ENCODE measurements at places on chromosomes 5 and 9.

- no peak for DNase-seq
Measured at GRCh38 chr5:35417040-35417439, 186.8 kb upstream of the PRLR start.

GRCh38 chr5:137833463-137833862, 34.2 kb upstream of the MYOT start:
- DNase-seq: no peak

DNA sequence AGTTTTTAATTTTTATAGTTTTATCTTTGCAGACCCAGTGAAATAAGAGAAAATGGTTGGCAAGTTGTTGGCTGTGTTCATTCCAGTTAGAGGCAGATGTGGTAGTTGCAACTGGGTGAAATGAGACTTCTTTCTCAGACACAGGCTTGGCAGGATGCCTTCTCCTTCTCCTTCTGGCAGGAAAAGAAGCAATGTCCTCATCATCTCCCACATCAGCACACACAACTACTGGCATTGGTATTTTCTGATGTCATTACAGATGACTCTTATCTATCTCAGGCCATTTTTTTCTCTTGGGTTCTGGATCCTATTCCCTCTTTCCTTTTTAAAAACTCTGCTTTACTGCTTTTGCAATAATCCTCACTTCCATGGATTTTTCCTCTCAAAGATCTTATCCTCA, 103.3 kb upstream of the EDIL3 start:
- DNase-seq: no peak

GRCh38 chr5:105503950-105504349, 1941.4 kb upstream of the NUDT12 start:
- no peak for DNase-seq

DNA sequence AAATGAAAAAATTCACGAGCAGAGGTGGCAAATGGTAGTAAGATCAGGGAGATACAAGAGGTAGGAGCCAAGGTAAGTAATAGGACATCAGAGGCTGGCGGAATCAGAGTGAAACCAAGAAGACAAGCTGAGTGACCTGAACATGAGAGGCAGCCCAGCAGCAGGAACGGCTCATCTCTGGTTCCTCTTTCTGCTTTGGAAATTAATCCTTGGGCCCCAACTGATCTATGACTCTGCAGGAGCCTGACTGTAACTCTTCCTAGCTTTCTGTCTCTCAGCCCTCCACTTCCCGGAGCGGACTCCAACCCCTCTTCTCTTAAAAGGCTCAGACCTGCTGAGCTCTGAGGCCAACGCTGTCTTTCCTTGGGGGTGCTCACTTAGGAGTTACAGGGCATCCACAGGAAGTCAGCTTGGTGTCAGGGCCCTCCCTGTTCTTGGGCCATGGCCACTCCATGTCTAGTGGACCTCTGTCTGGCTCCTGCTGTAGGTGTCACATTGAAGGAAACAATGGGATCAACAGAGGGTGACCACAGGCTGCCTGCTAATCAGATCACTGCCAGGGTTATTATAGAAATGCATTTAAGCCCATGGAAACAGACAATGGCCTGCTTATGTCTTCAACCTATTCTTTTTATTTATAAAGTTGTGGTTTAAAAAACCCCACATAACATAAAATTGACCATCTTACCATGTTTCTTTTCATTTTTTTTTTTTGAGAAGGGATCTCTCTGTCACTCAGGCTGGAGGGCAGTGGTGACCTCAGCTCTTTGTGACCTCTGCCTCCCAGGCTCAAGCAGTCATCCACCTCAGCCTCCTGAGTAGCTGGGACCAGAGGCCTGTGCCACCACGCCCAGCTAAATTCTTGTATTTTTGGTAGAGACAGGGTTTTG, 22.5 kb upstream of the SHB start:
- no peak for DNase-seq

DNA sequence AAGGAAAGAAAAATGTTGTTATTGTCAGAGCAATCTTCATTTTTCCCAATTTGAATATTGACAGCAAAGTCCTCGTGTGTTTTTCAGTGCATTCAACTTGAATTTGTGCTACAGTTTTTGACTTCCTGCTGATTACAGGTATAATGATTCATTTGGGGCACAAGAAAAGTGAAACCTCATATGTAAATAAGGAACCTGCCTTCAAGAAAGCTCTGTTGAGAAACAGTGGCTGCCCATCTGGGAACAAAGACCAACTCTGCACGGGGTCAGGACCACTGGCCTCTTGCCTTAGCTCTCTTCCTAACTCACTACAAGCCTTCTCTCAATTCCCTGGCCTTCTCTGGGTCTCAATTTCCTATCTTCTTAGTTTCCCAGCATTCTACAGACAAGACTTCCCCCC, 21.0 kb downstream of the TIMD4 start:
- no peak for DNase-seq

DNA sequence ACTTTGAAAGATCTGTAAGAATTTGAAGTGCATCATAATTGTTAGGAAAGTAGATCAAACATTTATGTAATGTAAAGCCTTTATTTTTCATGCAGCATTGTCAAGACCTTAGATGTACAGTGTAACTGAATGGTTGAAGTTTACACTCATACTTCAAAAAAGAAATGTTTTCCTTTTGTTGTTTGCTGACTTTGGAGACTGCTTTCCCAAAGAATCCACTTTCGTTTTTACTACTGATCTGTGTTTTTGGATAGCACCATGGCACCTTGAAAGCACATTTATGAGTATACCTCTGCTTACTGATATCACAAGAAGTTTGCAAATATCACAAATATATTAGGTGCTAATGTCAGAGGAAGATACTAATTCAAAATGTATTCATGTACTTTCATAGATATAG, 50.0 kb downstream of the PIP5K1B start:
- DNase-seq: no peak

- DNase-seq: no peak
Measured at GRCh38 chr9:84374013-84374412, 33.5 kb upstream of the SLC28A3 start.

DNA sequence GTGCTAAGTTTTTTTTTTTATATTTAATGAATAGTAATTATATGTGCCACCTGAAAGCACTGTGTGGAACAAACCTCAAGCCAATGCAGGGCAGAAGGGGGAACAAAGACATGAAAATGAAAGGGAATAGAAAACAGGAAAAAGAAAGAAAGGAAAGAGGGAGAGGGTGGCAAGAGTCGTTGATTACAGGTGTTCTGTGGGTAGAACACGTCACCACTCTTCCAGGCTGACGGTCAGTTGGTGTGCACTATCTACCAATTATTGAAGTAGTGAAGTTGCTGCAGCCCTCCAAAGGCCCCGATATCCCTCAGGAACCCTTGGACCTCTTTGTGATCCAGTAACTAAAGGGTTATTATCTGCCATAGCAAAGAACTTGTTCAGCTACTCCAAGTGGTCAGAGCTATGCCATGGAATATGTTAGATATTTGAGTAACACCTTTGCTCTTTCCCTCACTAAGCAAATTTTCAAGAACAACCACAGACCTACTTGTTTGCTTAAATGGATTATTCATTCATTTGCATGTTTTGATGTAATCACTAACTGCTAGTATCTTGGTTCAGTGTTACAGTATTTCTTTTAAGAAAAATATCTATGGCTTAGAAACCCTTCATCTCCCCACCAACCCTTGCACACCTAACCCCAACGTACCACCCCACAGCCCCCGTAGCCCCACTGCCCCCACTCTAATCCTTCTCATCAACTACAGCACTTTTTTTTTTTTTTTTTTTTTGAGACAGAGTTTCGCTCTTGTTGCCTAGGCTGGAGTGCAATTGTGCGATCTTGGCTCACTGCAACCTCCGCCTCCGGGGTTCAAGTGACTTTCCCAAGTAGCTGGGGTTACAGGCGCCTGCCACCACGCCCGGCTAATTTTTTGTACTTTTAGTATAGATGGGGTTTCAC, 31.3 kb downstream of the FYB1 start:
- DNase-seq: no peak

DNA sequence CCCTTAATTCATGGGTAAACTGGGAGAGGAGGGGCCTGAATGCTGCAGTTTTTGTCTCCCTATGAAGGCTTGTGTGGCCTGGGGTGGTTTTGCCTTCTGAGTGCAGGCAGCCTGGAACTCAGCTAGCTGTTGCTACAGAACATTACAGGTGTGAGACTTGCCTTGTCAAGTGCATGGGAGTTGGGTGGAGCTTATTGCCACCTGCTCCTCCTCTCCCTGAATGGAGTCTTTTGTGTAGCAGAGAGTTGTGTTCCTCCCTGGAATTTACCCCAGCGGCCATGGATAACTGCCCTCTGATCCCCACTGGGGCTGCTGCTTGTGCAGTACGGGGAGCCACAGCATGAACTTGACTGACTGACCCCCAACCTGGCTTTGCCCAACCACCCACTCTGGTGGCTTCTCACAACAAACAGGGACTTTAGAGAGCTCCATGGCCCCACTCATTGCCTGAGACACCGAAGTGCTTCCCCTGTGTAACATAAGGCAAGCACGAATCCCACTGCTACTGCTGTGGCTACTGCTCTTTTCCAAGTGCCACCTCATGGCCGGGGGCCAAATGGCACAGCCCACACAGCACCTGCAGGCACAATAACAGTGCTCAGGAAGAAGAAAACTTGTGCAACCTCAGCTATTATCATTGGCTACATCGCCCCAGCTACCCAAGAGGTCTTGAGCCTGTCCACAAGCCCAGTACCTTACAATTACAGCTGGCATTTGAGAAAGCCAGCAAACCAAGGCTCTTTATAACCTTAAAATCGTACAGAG, 942.9 kb downstream of the CDH18 start:
- DNase-seq: peak; percentile 12

GRCh38 chr9:78781681-78782080, 484.8 kb downstream of the PSAT1 start:
- DNase-seq: no peak

GRCh38 chr5:9523090-9523823, 22.6 kb downstream of the SEMA5A start:
- DNase-seq: no peak

DNA sequence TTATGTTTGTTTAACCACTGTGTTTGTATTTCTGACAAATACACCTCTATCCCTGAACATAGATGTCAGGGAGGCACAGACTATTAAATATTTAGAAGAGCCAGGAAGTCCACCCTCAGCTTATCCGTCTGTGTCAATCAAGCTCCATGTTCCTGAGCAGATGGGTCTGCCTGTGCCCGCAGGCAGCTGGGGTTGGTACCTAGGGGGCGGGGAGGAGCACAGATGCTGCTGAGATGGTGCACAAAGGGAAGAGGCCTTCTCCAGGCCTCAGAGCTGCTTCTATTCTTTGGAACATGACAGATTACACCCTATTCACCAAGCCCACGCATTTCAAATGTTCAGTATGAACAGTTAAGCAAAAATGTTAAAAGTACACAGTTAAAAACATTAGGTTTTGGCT, 142.1 kb downstream of the EPB41L4A start:
- DNase-seq: no peak

GRCh38 chr5:111829701-111830100, 72.7 kb upstream of the NREP start:
- DNase-seq: no peak
